ENCODE measurements at places on chromosomes 7 and 10. TPM values are rescaled to one million over a fixed set of nuclear protein-coding genes. Genes with fewer than 3 reads are reported as not detected.

The SPDYE9 gene
- polyA plus RNA-seq: 0.44 TPM

The LRIT2 gene
- polyA plus RNA-seq: not detected

The STAG3 gene
- polyA plus RNA-seq: 23.5 TPM

The ATRNL1 gene
- polyA plus RNA-seq: 1.2 TPM

The ARHGEF5 gene
- polyA plus RNA-seq: not detected

The SPDYE2 gene
- 12.2 TPM for polyA plus RNA-seq

The ZNF467 gene
- polyA plus RNA-seq: 5.6 TPM

DNA sequence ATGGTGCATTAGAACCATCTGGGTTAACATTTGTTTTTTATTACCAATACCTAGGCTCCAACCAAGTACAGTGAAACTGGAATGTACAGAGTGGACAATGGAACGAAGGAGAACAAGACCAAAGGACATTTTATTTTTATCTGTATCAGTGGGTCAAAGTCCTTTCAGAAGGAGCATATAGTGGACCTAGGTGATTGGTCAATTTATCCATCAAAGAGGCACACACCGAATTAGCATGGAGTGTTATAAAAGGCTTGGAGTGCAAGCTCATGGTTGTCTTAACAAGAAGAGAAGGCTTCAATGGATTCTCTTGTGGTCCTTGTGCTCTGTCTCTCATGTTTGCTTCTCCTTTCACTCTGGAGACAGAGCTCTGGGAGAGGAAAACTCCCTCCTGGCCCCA, at the start of gene CYP2C9:
Gene CYP2C9, plus strand, starts transcription at position 276 of the 400 bp plus-strand sequence. Its CDS starts 25 bp downstream, at position 301.
- no peak for DNase-seq

GRCh38 chr7:42883950-42884349, 27.9 kb downstream of the C7orf25 start:
- no peak for DNase-seq

DNA sequence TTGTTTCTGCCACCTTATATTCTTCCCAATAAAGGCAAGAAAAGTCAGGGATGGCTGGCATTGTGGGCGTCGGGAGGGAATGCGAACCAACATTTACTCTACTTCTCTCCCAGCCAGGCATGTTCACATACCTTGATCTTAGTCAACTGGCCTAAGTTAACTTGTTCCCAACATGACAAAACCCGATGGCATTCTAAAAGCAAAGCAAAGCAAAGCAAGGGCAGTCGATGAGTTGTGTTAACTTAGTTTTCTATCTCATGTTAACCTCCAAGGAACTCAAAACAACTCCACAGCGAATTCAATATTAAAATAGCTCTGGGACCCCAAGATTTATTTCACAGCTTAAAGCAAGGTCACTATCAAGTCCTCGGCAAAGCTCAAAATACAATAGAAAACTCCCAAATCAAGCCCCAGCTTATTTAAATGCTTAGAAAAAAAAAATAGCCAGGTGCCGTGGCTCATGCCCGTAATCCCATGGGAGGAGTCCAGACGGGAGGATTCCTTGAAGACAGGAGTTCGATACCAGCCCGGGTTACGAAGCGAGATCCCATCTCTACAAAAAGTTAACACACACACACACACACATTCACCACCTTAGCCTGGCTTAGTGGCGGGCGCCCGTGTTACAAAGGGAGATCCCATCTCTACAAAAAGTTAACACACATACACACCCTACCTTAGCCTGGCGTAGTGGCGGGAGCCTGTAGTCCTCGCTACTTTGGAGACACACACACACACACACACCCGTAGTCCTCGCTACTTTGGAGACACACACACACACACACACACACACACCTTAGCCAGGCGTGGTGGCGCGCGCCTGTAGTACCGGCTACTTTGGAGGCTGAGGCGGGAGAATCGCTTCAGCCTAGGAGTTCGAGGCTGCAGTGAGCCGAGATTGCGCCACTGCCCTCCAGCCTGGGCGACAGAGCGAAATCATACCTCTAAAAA, 901 bp upstream of the CCNY start:
- peak; percentile 6 for DNase-seq

GRCh38 chr7:148650232-148650858, 48.4 kb upstream of the CUL1 start:
- no peak for DNase-seq

DNA sequence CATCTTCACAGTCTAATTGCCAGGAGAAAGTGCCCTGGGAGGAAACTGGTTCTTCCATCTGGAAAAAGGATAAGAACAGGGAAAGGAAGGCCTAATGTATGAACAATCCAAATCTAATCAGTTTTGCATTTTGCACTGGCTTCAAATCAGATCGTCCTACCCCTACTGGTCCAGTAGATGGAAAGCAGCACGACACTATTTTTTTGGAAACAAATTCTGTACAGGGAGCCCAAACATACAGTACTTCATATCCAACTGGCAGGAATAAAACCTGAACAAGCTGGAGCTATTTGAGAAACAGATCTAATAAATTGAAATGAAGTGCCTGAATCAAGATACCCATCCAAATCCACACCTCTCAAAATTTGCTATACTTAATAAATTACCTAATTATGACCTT, 36.5 kb downstream of the ETV1 start:
- DNase-seq: no peak

- DNase-seq: peak; percentile 37
Observed at GRCh38 chr7:70881167-70881847, 250.6 kb upstream of the GALNT17 start.

DNA sequence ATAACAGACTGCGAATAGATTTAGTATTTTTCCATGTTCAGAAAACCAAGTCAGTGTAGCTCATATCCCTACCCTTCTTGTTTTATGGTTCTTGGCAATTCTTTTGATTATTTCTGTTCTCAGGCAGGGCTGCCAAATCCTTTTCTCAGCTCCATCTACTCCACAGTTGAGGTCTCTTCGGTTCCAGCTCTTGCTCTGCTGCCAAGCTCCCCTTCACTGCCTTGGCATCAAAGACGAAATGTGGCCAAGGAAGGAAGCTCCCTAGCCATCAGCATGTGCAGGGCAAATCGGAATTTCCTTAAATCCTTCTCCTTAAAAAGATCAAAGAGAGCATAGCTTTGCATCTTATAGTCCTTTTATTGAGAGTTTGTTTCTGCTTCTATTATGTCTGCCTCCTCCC, 116.4 kb upstream of the NOBOX start:
- peak; percentile 63 for DNase-seq

DNA sequence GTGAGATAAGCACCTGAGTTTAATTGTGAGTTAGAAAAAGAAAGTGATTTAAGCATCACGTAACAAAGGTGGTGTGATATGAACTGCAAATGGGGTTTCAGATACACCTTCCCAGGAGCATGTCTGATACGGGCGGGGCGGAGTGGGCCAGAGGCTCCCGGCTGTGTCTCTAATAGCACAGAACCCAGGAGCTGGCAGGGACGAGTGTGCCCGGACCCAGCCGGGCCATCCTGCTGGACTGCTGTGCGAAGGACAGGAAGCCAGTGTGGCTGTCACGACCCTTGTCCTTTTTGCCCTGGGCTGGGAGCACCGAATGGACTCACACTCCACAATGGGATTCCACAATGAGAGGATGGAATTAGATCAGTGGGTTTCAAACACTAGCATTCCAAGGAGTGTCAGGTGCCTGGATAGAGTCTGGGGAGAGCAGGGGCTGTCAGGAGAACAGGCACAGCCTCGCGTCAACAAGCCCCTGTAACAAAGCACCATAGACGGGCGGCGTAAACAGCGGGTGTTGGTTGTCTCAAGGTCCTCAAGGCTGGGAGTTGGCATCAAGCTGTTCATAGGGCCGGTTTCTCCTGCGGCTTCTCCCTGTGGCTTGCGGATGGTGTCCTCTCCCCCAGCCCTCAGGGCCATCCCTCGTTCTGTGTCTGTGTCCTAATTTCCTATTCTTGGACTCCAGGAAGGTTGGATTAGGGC, 242.6 kb upstream of the PITRM1 start:
- no peak for DNase-seq

- no peak for DNase-seq
Observed at GRCh38 chr7:7321681-7322080, 139.3 kb downstream of the C1GALT1 start.

GRCh38 chr10:34176351-34176750, 638.7 kb downstream of the PARD3 start:
- DNase-seq: no peak

- no peak for DNase-seq
Observed at GRCh38 chr7:116715077-116715476, 43.1 kb downstream of the MET start.

GRCh38 chr10:120406376-120406775, 50.7 kb upstream of the PLPP4 start:
- DNase-seq: no peak

DNA sequence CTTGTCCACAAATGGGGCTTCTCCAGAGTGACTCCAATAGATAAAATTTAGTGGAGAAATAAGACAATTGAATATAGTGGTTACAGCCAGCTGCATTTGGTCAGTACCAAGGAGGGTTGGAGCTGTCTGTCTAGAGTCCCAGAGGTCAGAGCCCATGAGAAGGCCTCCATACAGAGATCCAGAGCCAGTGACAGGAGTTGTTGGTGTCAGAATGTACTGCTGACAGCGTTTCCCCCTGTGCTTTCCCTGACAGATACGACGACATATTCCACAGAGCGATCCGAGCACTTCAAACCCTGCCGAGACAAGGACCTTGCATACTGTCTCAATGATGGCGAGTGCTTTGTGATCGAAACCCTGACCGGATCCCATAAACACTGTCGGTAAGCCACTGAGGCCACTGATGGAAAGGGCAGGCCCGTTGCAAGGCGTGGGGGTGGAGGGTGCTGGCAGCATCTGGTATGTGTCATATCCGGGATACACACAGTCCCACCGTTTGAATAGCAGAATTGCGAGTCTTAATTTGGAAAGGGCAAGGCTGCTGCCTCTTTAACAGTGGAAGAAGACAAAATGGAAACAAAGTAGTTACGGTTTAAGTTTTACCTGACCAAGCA, 483.6 kb downstream of the NRG3 start:
- DNase-seq: no peak

DNA sequence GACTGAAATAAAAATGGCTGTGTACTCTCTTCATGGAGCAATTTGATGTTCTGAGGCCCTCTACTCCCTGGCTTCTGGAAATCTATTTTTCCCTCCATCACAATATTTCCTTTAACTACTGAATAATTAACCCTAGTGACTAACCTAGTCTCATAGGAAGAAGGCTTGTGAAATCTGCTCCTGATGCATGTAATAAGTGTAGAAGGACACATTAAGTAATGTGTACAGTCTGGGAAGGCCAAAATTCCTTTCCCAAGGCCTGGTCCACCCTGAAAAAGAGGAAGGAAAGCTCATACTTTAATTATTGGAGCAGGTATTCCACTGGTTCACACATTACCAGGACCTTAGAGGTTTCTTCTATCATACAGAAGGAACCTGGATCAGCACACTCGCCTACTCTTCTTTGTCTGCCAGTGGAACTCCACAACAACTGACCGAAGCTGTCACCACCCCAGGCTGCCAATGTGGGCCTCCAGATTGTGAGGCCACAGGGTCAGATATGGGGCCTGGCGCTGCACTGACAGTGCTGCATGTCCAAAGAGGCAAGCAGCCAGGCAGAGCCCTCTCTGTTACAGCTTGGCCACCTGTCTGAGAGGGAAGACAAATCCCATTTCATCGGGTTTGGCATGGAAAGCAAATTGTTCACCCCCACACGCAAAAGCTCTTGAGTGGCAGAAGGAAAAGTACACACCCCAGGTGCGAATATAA, 54.4 kb upstream of the FAM133B start:
- DNase-seq: peak; percentile 23

Data from muscle of arm (tissue), 14 donors.